ENCODE measurements at places on chromosomes 11 and 22.

- no peak for DNase-seq
Observed at GRCh38 chr11:112597286-112597790, 336.7 kb upstream of the PLET1 start.

- DNase-seq: no peak
Observed at GRCh38 chr11:93952082-93952780, 68.9 kb upstream of the HEPHL1 start.

DNA sequence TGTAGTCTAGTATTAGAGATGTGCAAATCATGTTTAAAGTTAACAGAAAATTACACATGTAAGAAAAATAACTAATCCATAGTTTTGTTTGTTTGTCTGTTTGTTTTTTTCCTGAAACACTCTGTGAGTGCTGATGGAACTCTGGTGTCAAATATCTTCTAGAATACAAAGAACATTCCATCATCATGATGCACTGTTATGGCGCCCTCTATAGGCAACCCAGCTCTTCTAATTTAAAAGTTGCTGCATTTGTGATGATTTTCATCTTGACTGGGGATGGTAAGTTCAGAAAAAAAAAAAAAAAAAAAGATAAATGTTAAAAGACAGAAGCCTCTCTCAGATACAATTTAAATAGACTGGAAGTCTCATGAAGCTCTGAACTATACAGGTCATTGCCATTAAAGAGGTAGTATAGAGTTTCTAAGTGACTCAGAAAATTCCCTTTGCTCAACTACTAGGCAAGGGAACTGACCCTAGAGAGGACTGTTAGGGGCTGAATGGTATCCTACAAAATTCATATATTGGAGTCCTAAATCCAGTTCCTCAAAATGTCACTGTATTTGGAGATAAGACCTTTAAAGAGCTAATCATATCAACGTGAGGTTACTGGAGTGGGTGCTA, 597.2 kb upstream of the ANO3 start:
- no peak for DNase-seq

GRCh38 chr11:47124675-47125074, 52.0 kb downstream of the ARFGAP2 start:
- no peak for DNase-seq

GRCh38 chr22:23217171-23218052, 37.1 kb downstream of the BCR start:
- DNase-seq: no peak

DNA sequence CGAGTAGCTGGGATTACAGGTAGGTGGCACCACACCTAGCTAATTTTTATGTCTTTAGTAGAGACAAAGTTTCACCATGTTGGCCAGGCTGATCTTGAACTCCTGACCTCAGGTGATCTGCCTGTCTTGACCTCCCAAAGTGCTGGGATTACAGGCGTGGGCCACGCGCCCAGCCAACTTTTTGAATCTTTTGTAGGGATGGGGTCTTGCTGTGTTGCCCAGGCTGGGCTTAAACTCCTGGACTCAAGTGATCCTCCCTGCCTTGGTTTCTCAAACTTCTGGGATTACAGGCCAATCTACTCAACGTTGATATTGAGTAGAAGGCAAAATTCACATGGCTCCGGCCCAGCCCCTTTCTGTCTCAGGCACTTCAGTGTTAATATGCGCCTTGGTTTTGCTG, 93.9 kb downstream of the MED15 start:
- DNase-seq: no peak

- no peak for DNase-seq
Observed at GRCh38 chr11:255176-255575, 18.4 kb downstream of the PSMD13 start.

DNA sequence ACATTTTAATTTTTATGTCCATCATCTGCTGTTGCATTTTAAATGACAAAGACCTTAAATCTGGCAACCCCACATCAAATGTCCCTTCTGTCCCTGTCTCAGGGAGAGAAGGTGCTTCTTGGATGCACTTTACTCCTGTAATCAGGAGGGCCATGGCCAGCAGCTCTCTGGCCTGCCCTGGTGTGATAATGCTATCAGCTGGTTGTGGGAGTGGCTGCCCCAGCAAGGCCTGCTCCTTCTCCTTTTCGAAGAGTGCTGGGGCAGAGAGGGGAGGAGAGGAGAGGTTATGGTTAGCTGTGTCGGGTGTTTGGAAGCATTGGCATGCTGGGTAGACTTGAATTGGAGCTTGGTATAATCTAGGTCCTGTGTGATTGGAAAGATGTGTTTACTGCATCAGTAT, 12.8 kb downstream of the TNRC6B start:
- DNase-seq: no peak

DNA sequence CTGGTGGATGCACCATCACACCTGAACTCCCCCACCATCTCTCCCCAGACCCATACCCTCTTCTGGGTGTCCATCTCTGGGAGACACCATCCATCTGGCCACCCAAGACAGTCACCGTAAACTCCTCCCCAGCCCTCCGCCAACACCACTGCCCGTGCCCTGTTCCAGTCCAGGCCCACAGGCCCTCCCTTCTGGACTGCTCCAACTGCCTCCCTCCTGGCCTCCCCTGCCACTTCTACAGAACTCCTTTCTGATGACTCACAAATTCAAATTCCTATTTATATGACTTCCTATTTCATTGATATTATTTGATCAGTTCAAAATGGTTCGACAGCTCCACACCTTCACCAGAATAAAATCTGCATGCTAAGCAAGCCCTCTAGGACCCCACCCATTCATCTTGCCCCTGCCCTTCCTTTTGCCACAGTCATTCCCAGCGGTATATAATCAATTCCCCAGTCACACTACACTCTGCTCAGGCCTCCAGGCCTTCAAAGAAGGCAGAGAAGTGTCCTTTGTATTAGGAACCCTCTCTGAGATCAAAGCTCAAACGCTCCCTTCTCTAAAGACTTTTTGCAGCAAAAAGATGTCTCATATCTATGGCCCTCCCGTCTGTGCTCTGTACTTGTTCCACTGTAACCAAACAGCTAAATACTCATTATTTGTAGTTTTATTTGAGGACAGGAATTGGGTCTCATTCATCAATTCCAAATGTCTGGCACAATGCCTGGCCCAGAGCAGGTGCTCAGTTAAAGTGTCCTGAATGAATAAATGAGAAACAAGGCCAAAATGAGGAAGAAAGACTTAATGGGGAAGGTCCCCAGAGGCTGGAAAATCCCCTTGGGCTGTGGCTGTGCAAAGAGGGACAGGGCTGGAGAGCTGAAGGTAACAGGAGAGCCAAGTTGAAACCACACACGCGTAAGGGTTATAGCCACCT, 29.0 kb downstream of the MYH9 start:
- DNase-seq: no peak

DNA sequence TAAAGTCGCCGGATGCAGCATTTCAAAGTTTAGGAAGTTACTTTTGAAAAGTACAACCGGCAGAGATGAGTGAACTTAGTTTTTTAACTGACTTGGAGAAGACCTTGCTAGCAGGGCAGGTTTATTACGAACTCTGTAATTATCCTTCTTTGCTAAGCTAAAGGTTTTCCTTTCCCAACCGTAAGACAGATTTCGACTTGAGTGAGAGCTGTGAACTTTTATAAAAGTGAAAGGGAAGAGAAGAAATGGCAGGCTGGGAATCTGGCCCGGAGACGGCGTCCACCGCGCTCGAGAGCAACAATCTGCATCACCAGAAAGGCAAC, 659 bp upstream of the TEAD1 start:
- no peak for DNase-seq

DNA sequence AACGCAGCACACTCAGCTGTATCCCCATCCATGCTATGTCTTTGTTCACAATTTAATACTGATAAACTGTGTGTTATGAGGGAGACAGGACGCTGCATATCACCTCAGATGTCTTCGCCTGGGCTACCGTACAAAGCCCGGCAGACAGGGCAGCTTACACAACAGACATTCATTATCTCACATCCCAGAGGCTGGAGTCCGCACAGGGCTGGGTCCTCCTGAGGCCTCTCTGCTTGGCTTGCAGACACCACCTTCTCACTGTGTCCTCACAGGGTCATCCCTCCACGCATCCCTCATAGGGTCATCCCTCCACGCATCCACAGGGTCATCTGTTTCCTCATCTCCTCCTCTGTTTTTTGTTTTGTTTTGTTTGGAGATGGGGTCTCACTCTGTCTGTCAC, 61.2 kb downstream of the SHANK2 start:
- DNase-seq: no peak

DNA sequence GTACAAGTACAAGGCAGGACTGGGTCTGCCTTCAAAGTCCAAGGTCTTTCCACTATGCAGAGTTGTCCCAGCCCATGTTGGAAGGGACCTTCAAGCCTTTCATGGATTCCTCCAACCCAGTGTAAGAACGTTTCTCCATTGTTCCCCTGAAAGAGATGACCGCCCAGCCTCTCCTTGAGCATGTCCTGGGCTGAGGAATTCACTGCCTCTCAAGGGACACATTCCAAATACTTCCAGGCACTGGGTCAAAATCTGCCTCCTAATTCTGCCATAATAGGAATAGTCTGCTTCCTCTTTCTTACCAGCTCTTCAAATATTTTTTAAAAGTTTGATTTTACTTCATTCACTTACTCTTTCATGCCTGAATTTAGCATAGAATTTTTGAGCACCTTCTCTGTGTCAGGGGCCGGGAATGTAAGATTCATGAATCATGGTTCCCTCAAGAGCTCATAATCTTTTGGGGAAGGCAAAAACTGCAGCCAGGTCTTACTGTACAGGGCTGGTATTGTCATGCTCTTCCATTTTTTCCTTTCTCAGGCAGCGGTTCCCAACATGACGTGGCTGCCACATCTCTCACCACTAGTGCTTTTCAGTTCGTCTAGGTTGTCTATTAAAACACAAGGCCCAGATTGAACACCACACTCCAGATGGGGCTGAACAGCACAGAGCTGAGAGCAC, 143.3 kb upstream of the TBCEL start:
- no peak for DNase-seq

DNA sequence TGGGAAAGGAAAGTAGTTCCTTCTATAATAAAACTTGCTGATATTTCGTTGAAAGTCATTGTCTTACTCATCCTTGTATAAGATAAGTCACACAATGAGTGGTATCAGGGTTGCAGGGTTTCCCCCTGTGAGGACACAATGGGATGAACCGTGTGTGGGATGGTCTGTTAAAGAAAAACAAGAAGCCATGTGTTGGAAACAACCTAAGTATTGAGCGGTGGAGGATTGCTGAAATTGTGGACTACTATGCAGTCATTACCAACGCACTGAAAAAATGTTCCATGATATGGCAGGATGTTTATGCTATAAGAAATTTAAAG, 28.6 kb downstream of the PTPRJ start:
- DNase-seq: no peak

GRCh38 chr11:34512840-34513681, 533 bp downstream of the ELF5 start:
- peak; percentile 62 for DNase-seq

DNA sequence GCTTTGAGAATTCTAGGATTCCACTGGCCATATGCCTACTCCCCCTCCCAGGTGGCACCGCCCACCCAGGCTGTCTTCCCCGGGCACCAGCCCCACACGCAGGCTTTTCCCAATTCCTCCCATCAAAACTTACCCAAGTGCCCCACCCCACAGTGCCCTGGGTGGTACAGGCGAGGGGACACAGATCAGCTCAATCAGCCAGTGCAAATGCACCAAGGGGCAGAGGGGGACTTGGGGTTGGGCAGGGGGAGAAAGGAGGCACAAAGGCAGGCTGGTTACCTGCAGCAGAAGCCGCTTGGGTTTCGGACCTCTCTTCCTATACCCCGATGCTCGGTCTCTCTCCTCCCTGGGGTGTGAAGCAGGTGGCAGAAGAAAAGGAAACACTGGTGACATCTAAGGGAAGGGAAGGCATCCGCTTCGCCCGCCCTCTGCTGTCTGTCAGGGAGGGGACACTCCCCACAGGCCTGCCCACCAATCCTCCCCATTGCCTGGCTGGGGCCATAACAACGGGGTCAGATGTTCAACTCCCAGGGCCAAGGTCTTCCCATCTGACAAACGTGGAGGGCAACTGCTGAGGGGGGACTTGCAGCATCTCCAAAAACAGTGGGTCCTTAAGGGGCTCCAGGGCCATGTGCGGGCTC, 14.0 kb downstream of the CBX7 start:
- DNase-seq: no peak

DNA sequence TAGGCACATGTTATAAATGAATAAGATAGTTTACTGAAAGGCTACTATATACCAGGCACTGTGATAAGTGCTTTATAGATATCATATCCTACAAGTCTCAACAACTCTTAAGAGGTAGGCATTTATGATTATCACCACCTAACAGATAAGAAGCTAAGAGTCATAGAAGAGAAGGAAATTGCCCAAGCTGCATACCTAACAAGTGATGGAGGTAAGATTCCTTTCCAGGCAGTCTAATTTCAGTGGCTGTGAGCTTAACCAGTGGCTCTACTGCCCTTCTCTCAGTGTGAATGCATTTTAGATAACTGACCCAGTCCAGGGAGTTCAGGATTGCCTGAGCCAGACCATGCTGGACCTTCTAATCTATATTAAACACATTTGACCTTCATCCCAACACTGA, 39.2 kb downstream of the HEPHL1 start:
- no peak for DNase-seq

GRCh38 chr11:42528911-42529310, 782.9 kb upstream of the API5 start:
- DNase-seq: no peak

DNA sequence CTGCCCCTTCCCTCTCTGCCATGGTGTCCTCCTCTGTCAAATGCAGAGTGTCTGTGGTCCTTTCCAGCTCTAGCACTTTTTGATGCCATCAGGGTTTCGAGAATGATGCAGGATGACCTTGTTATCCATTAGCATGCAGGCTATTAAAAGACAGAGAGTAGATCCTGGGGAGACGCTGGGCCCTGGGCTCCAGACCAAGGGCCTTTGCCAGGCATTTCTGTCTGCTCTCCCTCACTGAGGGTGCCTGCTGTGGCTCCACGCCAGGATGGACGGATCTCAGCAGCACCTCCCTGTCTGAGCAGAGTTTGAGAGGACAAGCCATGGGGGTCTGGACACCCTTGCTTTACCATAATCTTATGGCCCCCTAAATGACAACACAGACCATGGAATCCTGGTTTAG, 110.8 kb upstream of the CD82 start:
- no peak for DNase-seq

DNA sequence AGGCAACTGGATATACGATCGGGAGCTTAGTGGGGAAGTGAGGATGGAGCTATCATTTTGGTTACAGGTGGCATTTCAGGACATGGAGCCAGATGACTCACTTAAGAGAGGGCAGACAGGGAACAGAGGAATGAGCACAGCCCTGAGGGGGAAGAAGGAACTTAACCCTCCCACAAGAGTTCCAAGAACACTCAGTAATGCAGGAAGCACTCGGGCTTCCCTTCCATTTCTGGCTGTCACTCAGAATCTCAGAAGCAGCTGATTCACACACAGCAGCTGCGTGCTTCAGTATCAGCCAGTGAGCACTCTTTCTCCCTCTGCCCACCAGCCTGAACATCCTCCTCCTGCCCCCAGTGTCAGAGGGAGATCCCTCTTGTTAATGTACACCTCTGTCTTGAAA, 34.8 kb downstream of the EFCAB6 start:
- DNase-seq: no peak

DNA sequence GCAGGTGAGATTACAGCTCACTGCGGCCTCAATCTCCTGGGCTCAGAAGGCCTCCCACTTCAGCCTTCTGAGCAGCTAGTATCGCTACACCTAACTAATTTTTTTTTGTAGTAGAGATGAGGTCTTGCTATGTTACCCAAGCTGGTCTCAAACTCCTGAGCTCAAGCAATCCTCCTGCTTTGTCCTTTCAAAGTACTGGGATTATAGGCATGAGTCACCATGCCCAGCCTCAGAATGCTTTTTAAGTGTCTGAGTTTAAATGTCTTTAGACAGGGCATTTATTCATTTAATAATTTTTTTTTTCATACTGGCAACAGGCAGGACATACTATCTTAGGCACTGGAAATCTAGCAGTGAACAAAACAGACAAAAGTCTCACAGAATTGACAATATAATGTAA, 27.7 kb downstream of the LRP4 start:
- no peak for DNase-seq
